ENCODE measurements at places on chromosomes 2 and 18. TPM values are rescaled to one million over a fixed set of nuclear protein-coding genes. Genes with fewer than 3 reads are reported as not detected.

Gene CHRND
- total RNA-seq: not detected

Gene GMPPA
- 34.1 TPM for total RNA-seq

Gene CD28
- total RNA-seq: not detected

Gene ERBB4
- 2.6 TPM for total RNA-seq

Gene TMEM37
- total RNA-seq: not detected

Gene APCDD1
- 1.2 TPM for total RNA-seq

Gene HOXD9
- 11.6 TPM for total RNA-seq

Gene EMILIN1
- 7.4 TPM for total RNA-seq

Gene CYP20A1
- total RNA-seq: 24.9 TPM

Gene IGFBP5
- total RNA-seq: 51.7 TPM

Gene CCDC74B
- total RNA-seq: 8.6 TPM

Gene CRYGC
- not detected for total RNA-seq

Gene ASB18
- not detected for total RNA-seq

Gene AMER3
- total RNA-seq: not detected

Gene TCF23
- total RNA-seq: not detected

Gene KRTCAP3
- total RNA-seq: 8.1 TPM

Gene MRO
- not detected for total RNA-seq

Gene TANK
- 33.6 TPM for total RNA-seq

Gene LDLRAD4
- 5.8 TPM for total RNA-seq

Gene FAM98A
- 25.6 TPM for total RNA-seq

Gene NEU4
- total RNA-seq: not detected

Gene RALB
- 32.5 TPM for total RNA-seq

Gene ALS2
- 25.6 TPM for total RNA-seq

Gene FBLN7
- 0.14 TPM for total RNA-seq

Gene SCYGR3
- not detected for total RNA-seq

Gene KIF1A
- total RNA-seq: 203 TPM

Gene PSMA8
- not detected for total RNA-seq

Gene RNU2-63P
- not detected for total RNA-seq

Gene BCL11A
- 6.7 TPM for total RNA-seq

Gene ITM2C
- 148 TPM for total RNA-seq

Gene GFPT1
- 50.2 TPM for total RNA-seq

Gene GYPC
- 137 TPM for total RNA-seq

Gene TMEM178A
- total RNA-seq: 2.8 TPM

Gene FEV
- total RNA-seq: not detected

Gene RIT2
- not detected for total RNA-seq

Gene MTERF4
- 33.3 TPM for total RNA-seq

Gene C18orf63
- total RNA-seq: not detected

Gene VWA3B
- total RNA-seq: not detected

Gene XRCC5
- total RNA-seq: 284 TPM

Gene DNAJC5G
- total RNA-seq: not detected

Measured in kidney epithelial cell (primary cell).